Psoas muscle (tissue), 8 donors: ENCODE measurements at places on chromosomes 3 and 15. TPM values are rescaled to one million over a fixed set of nuclear protein-coding genes. Genes with fewer than 3 reads are reported as not detected.
A peak's percentile ranks its signal among the peaks of the same experiment; 100 is the strongest.

- peak overlapping the region; percentile 79 for H3K4me3 ChIP-seq
- peaks cover 18% of the 10 kb centered on the region for H3K4me1 ChIP-seq
- DNase-seq, result peak; percentile 75
- peak overlapping the region; percentile 87 for H3K27ac ChIP-seq
- H3K27me3 ChIP-seq, result no peaks in the 10 kb centered on the region
Observed at GRCh38 chr3:171460725-171461524, 720 bp upstream of the TNIK start.

The MME gene
- 17.5 TPM for polyA plus RNA-seq

- no peaks in the 10 kb centered on the region for H3K27me3 ChIP-seq
- H3K4me3 ChIP-seq, result no peak overlapping the region
- no peak for DNase-seq
Observed at GRCh38 chr3:8313560-8314267, 187.9 kb upstream of the LMCD1 start.

The ACVR2B gene
- polyA plus RNA-seq, result 0.59 TPM

The WDR93 gene
- polyA plus RNA-seq, result not detected

DNA sequence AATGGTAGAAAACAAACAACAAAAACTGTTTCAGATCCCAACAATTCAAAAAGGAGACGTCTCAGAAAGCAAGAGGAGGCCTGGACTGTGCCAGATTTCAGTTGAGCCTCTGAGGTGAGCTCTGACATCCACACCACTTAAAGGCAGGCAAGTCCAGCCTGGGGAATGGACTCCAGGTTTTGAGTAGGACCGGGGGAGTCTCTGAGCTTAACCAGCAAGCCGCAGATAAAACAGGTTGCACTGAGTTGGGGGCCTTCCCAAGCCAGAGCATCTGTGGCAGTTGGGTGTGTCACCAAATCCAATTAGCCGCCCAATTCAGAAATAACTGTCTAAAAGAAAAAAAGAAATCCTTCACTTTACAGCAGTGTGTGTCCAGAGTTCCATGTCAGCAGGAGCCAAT is 54.7 kb downstream of the OXNAD1 start:
- no peak for DNase-seq
- H3K27ac ChIP-seq, result no peak overlapping the region
- H3K36me3 ChIP-seq, result peaks cover 60% of the 10 kb centered on the region

GRCh38 chr3:143307613-143308183 is 188.1 kb downstream of the CHST2 start:
- no peak overlapping the region for H3K27ac ChIP-seq
- no peak for DNase-seq
- no peaks in the 10 kb centered on the region for H3K4me1 ChIP-seq
- H3K36me3 ChIP-seq, result no peaks in the 10 kb centered on the region
- no peak overlapping the region for H3K4me3 ChIP-seq

GRCh38 chr3:35426366-35426958 is 212.9 kb upstream of the ARPP21 start:
- H3K27me3 ChIP-seq, result no peaks in the 10 kb centered on the region
- no peaks in the 10 kb centered on the region for H3K36me3 ChIP-seq
- no peak overlapping the region for H3K27ac ChIP-seq

The EPHB3 gene
- polyA plus RNA-seq, result 0.69 TPM

GRCh38 chr3:149507491-149508324 is 33.2 kb downstream of the TM4SF4 start:
- H3K27me3 ChIP-seq, result no peaks in the 10 kb centered on the region
- no peak for DNase-seq
- peak overlapping the region; percentile 38 for H3K4me3 ChIP-seq
- no peaks in the 10 kb centered on the region for H3K36me3 ChIP-seq

The PCOLCE2 gene
- 3.6 TPM for polyA plus RNA-seq

DNA sequence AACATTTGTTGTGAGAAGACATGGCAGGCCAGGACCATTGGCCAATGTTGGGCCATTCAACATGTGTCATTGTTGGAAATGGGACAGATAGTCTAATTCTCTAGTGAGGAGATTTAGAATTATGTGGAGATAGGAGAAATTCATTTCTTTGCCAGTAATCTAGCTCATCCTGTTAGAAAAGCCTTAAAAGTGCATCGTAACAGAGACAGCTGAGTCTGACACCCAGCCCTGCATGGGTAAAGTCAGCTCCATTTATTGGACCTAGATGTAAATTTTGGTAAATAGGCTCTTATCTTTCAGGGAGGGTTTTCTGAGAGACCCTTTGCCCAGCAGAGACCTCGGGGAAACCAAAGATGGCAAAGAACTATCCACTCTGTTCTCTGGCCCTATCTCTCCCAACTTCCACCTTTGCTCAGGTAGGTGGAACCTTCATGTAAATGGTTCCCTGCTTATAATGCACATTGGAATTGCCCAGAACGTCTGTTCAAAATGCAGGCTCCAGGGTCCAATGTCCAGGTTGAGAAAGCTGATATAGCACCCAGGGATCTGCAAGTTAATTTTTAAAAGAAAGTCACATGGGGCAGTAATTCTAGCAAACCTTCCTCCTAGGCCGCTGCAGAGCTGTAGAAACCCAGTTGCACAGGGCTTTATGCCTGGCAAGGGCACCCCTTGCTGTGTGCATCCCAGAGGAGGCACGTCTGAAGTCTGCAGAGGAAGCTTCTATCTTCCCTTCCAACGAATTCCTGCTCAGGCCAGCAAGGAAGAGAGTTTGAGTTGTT is 365.9 kb upstream of the PROK2 start:
- H3K4me3 ChIP-seq, result no peak overlapping the region
- H3K4me1 ChIP-seq, result peaks cover 15% of the 10 kb centered on the region
- H3K27me3 ChIP-seq, result no peaks in the 10 kb centered on the region
- H3K27ac ChIP-seq, result no peak overlapping the region

DNA sequence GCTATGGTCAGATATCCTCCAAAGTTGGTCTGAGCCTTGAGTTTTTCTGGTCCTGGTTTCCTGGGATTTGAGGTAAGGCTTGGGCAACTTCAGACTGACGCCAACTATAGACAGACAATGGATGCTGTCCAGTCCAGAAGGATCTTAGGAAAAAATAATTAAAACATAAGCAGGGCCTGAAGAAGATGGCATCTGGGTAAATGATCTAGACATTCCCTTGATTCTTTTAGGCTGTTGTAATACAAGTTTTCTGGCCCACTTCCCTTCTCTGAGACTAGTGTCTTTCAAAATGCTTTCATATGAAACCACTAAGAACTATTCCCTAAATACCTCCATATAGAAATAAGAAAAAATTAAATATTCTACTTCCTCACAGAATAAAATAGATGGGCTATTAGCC is 47.7 kb upstream of the PLXND1 start:
- peaks cover 74% of the 10 kb centered on the region for H3K4me1 ChIP-seq
- peak overlapping the region; percentile 56 for H3K27ac ChIP-seq
- no peak for DNase-seq
- H3K27me3 ChIP-seq, result no peaks in the 10 kb centered on the region

DNA sequence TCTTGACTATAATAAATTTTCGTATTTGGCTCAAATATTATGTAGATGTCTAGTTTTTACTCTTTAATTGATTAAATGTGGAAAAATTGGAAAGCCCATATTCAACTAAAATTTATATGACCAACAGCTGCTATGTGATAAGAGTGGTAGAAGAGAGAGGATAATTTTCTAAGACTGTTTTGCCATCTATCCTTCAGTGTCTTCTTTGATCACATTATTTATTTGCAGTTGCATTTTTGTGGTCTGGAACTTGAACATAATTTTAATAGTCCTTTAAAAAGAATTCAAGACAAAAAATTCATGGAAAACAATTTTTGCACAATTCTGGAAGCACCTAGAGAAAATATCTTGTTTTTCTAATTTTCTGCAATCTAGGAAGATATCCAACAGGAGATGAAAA is 213.3 kb upstream of the THBS1 start:
- H3K4me1 ChIP-seq, result no peaks in the 10 kb centered on the region
- DNase-seq, result no peak
- H3K27ac ChIP-seq, result no peak overlapping the region
- H3K36me3 ChIP-seq, result no peaks in the 10 kb centered on the region
- H3K4me3 ChIP-seq, result no peak overlapping the region
- H3K27me3 ChIP-seq, result no peaks in the 10 kb centered on the region

The CHST14 gene
- 4.5 TPM for polyA plus RNA-seq

The BCL6 gene
- 43.2 TPM for polyA plus RNA-seq

The KLF15 gene
- 77.6 TPM for polyA plus RNA-seq

DNA sequence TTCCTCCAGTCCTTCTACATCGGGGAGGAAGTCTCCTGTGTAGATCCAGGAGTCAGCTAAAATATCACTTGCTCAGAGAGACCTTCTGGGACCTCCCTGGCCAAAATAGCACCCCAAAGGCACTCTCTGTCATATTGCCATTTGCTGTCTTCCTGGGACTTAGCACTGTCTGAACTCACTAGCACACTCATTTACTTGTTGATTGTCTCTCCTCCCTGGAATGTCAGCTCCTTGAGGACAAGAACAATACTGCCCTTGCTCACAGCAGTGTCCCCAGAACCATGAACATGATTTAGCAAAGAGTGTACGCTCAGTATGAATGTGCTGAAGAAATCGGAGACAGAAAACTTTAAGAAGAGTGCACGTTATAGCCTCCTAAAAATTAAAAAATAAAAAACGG is 202.9 kb downstream of the STT3B start:
- no peak overlapping the region for H3K27ac ChIP-seq
- H3K27me3 ChIP-seq, result no peaks in the 10 kb centered on the region
- no peak overlapping the region for H3K4me3 ChIP-seq
- no peak for DNase-seq
- H3K36me3 ChIP-seq, result no peaks in the 10 kb centered on the region

DNA sequence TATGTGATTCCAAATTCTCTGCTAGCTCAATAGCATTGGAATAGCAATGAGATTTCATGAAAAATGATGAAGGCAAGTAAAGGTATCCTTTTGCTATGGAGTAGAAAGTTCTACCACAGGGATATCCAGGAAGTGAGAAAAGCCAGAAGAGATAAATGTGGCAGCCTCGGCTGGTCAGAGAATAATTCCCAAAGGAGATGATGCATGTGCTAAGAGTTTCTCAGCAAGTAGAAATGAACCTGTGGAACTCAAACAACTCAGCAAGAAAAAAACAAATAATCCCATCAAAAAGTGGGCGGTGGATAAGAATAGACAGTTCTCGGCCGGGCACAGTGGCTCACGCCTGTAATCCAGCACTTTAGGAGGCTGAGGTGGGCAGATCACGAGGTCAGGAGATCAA is 38.2 kb downstream of the ALS2CL start:
- no peaks in the 10 kb centered on the region for H3K36me3 ChIP-seq
- H3K27ac ChIP-seq, result no peak overlapping the region
- no peak overlapping the region for H3K4me3 ChIP-seq
- H3K27me3 ChIP-seq, result no peaks in the 10 kb centered on the region

The SAMD7 gene
- not detected for polyA plus RNA-seq

The ACKR4 gene
- polyA plus RNA-seq, result 0.29 TPM

DNA sequence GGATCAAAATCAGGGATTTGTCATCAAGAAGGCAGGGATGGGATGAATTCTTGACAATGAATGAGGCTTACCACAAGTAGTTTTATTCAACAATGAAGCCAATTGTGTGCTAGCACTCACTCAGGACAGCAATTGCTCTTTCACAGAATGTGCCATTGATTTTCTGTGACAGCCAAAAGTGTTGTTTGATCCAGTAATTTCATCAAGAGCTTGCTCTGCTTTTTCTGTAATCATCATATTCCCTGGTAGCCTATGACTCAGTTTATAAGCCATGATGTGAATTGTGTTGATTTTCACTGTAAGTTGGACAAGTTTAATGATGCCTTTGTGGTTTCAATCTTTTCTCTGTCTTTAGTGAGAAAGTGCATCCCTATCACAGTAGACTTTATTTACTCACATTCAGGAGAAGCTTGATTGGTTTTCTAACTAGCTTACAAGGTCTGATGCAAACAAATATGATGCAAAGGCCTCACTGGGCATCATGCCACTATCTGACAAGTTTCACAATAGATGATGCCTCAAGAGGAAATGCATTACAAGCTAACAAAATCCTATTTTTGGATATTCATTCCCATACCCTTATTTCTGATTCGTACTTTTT is 13.6 kb upstream of the CSRNP1 start:
- H3K4me3 ChIP-seq, result no peak overlapping the region
- H3K27ac ChIP-seq, result peak overlapping the region; percentile 51
- H3K4me1 ChIP-seq, result peaks cover 16% of the 10 kb centered on the region
- DNase-seq, result no peak
- no peaks in the 10 kb centered on the region for H3K36me3 ChIP-seq

GRCh38 chr15:93121107-93121506 is 32.1 kb upstream of the RGMA start:
- H3K27ac ChIP-seq, result no peak overlapping the region
- H3K36me3 ChIP-seq, result no peaks in the 10 kb centered on the region
- no peak overlapping the region for H3K4me3 ChIP-seq
- DNase-seq, result no peak

GRCh38 chr3:73674280-73674679 is 49.5 kb upstream of the PDZRN3 start:
- no peaks in the 10 kb centered on the region for H3K4me1 ChIP-seq
- H3K4me3 ChIP-seq, result no peak overlapping the region
- no peaks in the 10 kb centered on the region for H3K27me3 ChIP-seq

GRCh38 chr15:58703610-58704009 is 45.9 kb downstream of the ADAM10 start:
- H3K36me3 ChIP-seq, result no peaks in the 10 kb centered on the region
- H3K4me1 ChIP-seq, result peaks cover 5% of the 10 kb centered on the region
- H3K27ac ChIP-seq, result no peak overlapping the region
- no peak overlapping the region for H3K4me3 ChIP-seq
- H3K27me3 ChIP-seq, result no peaks in the 10 kb centered on the region
- no peak for DNase-seq

DNA sequence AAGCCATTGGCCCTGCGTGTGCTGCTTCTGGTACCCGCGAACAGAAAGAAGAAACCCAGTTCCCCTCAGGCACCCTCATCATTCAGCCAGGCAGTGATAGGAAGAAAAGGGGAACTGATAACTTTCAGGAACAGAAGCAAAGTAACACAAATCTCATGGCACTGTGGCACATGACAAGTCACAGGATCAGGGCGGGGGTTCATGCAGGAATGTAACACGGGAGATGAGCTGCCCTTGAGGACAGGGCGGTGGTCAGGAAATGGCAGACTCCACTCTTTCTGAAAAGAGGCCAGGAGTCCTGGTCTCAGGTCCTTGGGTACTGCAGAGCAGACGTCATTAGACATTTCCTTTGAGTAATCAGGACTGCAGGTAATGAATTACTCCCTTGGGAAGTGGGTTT is 95.5 kb downstream of the CCNL1 start:
- no peak for DNase-seq
- no peaks in the 10 kb centered on the region for H3K36me3 ChIP-seq
- H3K4me3 ChIP-seq, result no peak overlapping the region
- H3K27ac ChIP-seq, result no peak overlapping the region
- H3K4me1 ChIP-seq, result no peaks in the 10 kb centered on the region

DNA sequence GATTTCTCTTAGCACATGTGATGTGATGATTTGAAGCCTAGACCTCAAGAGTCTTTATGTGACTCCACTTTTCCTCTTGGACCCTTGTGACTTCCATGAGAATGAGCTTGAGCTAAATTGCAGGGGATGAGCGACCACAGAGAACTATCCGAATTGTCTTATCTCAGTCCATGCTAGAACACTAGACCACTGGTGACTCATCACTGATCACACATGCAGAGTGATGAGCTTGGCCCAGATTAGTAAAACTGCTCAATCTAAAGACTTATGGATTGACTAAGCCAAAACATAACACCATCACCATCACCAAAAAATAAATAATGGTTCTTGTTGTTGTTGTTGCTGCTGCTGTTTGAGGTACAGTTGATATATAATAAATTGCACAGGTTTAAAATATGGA is 114.1 kb upstream of the CFAP20DC start:
- H3K4me1 ChIP-seq, result no peaks in the 10 kb centered on the region
- H3K4me3 ChIP-seq, result no peak overlapping the region
- DNase-seq, result no peak
- H3K36me3 ChIP-seq, result no peaks in the 10 kb centered on the region
